MG63 (cell line): ENCODE measurements at places on chromosomes 16 and 17. TPM values are rescaled to one million over a fixed set of nuclear protein-coding genes. Genes with fewer than 3 reads are reported as not detected.

DNA sequence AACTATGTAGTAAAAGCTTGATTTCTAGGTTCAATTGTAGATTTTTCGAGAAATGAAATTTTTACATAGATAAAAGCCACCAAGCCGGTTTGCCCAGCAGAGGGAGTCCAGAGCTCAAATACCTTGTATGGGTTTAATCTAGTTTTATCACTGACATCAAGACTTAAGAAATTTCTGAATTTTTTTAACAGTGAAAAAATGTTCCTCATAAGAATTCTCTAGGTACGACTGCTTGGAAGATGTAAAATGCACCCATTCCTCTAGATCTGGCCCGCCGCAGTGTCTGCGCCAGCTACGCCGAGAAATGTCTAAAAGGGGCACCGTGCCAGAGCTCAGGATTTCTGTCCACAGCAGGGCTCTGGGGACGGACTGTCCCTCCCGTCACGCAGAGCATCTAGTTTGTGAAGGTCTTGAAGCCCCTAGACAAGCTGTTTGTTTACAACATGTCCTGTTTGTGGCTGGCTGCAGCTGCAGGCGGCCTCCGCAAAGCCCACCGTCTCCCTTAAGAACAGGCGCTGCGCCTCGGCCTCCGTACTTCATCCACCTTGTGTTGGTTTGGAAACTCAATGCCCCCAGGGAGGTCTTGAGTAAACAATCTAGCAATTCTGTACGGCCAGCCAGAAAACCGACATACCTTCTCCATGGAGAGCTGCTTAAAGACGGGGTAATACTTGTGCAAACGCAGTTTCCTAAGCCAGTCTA is 24.8 kb downstream of the MAP1LC3B start:
- no peak for DNase-seq

- DNase-seq: no peak
These were observed 26.0 kb downstream of the KCNJ16 start for GRCh38 chr17:70100983-70101382.

DNA sequence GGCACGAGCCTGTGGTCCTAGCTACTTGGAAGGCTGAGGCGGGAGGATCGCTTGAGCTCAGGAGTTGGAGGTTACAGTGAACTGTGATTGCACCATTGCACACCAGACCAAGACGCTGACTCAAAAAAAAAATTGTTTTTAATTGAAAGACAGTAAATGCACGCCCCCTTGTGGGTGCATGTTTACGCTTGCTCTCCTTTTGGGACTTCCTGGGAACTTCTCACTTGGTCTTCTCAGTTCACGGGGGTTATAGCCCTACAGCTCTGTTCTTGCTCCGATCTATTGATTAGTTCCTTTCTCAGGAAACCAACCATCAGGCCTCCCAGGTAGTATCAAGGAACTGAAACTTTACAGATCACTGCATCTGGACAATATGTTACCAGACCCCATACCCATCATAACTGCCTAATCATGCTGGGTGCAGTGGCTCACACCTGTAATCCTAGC is 14.2 kb upstream of the RIPOR1 start:
- peak; percentile 53 for DNase-seq

Gene RSKR
- 0.79 and 1.3 TPM in 2 replicates for total RNA-seq

GRCh38 chr16:6837722-6838121 is 494.9 kb upstream of the RBFOX1 start:
- no peak for DNase-seq

Gene ITGAL
- not detected in 2 replicates for total RNA-seq

- DNase-seq: no peak
These were observed 95.4 kb upstream of the CACNG5 start for GRCh38 chr17:66739553-66739952.

Gene SUMO2
- total RNA-seq: 145 and 181 TPM in 2 replicates

- DNase-seq: no peak
These were observed 228.3 kb upstream of the NLRP1 start for GRCh38 chr17:5812590-5812989.

DNA sequence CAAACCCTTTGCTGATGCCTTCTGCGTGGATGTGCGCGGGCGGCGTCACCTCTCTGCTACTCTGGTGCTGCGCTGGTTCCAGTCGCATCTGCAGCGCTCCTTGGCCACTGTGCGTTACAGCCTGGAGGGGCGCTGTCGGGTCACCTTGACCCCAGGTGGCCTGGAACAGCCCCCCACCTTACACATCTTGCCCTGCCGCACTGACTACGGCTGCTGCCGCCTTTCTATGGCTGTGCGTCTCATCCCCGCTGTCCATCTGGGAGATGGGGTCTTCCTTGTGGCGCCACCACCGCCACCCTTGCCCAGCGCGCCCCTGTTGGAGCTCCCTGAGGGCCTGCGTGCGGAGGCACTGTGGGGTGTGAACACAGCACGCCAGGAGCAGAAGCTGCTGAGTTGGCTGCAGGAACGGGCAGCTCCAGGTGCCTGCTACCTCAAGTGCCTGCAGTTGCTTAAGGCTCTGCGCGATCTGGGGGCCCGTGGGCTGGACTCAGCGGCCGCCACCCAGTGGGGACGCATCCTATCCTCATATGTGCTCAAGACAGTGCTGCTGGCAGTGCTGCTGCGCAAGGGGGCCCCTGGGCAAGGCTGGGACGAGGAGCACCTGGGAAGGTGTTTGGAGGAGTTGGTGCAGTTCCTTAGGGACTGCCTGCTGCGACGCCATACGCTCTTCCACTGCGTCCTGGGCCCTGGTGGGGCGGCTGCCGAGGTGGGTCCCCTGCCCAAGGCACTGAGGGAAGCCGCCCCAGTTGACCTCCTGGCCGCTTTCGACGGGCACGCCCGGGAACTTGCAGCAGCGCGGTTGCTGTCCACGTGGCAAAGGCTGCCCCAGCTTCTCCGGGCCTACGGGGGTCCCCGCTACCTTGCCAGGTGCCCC is 1.6 kb downstream of the ITPRIPL2 start:
- no peak for DNase-seq

DNA sequence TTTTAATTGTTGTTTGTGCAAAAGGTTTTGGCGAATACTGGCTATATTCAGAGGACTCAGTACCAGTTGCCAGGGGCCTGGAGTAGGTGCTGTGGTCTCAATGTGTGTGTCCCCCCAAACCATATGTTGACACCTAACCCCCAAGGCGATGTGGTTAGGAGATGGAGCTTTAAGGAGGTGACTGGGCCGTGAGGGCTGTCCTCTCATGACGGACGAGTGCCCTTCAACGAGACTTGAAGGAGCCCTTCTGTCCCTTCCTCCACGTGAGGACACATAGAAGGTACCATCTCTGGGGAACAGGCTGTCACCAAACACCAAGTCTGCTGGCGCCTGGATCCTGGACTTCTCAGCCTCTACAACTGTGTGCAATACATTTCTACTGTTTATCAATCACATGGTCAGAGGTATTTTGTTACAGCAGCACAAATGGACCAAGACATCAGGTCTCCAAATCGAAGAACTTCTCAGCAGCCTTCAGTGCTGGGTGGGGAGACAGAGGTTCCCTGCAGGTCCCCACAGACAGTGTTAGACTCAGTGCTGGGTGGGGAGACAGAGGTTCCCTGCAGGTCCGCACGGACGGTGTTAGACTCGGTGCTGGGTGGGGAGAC is 24.8 kb upstream of the METRNL start:
- DNase-seq: no peak

GRCh38 chr17:4938688-4939545 is 929 bp downstream of the SLC25A11 start:
- DNase-seq: no peak

Gene GPR179
- total RNA-seq: not detected in 2 replicates

GRCh38 chr16:80973991-80974390 is 32.7 kb downstream of the CMC2 start:
- DNase-seq: no peak

- no peak for DNase-seq
These were observed 23.0 kb upstream of the CAPNS2 start for GRCh38 chr16:55543472-55543871.

Gene CD300A
- total RNA-seq: not detected in 2 replicates

DNA sequence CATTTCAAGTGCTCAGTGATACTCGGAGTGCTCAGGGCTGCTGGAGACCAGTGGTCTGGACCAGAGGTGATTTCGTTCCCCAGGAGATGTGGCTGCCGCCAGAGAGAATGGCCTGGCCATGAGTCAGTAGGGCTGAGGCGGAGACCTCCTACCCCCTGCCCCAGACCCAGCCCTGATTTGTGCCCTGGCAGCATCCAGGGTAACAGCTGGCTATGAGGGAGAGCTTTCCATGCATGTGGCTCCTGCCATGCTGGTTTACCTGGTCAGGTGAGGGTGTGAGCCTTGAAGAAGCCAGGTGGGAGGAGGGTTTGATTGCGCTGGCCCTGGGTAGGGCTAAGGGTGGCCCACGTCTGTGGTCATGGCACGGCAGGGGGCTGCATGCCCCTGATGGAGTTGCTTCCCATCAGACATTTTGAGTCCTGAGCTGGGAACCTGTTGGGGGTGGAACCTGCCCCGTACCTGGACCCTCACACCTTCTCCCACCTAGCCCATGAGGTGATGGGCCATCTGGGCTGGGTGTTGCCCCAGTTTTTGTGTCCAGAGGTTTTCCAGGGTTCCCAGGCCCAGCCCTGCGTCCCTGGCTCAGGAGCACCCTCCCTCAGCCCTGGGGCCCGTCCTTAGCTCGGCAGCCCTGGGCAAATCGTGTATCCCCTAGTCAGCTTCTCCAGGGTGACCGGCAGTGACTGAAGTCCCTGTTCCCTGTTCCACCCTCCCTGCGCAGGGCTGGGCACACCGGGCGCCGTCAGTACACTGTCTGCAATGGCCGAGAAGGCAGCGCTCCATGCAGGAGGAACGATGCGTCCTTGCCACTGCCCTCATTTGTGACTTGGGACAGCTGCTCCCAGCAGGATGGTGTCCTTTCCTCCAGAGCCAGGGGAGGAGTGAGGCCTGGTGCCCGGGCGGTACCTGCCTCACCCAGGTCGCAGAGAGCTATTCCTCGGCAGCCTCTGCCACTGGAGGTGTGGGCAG is 9.0 kb upstream of the CSNK1D start:
- peak; percentile 59 for DNase-seq

Gene CCL18
- total RNA-seq: not detected in 2 replicates

GRCh38 chr17:29930409-29931010 is 482 bp upstream of the SSH2 start:
- DNase-seq: no peak

GRCh38 chr17:77810536-77810935 is 148.0 kb upstream of the TNRC6C start:
- DNase-seq: peak; percentile 86

Gene MSLN
- total RNA-seq: not detected in 2 replicates

GRCh38 chr17:2948721-2949468 is 114.5 kb downstream of the OR1D5 start:
- DNase-seq: peak; percentile 20

Gene CACNG5
- not detected in 2 replicates for total RNA-seq

- DNase-seq: no peak
These were observed 27.5 kb upstream of the SUPT4H1 start for GRCh38 chr17:58379511-58379824.

- DNase-seq: no peak
These were observed 20.7 kb downstream of the NXN start for GRCh38 chr17:958712-959451.

Gene SNAI3
- total RNA-seq: not detected in 2 replicates

DNA sequence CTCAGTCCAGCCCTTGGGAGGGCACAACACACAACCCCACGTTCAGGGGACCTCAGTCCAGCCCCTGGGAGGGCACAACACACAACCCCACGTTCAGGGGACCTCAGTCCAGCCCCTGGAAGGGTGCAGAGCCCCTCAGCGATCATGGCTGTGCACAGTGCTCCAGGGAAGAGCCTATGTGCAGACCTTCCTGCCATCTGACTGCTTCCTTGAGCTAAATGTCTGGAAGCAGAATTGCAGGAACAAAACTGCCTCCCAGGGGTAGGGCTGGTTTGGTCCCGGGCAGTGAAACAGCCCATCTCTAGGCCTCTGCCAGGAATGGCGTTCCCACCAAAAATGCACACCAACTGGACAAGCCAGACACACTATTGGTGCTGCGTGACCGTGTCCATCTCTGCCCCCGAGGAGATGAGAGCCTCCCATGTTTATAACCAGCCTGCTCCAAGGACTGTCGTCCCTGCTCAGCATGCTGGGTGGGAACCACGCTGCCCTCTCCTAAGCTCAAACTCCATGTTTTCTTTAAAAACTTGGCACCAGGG is 44.0 kb downstream of the ZNF276 start:
- DNase-seq: no peak

Gene SOX15
- 0.23 TPM in 1 of 2 replicates, not detected in the other for total RNA-seq
